BJ (cell line): ENCODE measurements at places on chromosomes 1 and 21.

GRCh38 chr1:26697978-26698849 is 2.4 kb downstream of the ARID1A start:
- peak; percentile 93 for DNase-seq

DNA sequence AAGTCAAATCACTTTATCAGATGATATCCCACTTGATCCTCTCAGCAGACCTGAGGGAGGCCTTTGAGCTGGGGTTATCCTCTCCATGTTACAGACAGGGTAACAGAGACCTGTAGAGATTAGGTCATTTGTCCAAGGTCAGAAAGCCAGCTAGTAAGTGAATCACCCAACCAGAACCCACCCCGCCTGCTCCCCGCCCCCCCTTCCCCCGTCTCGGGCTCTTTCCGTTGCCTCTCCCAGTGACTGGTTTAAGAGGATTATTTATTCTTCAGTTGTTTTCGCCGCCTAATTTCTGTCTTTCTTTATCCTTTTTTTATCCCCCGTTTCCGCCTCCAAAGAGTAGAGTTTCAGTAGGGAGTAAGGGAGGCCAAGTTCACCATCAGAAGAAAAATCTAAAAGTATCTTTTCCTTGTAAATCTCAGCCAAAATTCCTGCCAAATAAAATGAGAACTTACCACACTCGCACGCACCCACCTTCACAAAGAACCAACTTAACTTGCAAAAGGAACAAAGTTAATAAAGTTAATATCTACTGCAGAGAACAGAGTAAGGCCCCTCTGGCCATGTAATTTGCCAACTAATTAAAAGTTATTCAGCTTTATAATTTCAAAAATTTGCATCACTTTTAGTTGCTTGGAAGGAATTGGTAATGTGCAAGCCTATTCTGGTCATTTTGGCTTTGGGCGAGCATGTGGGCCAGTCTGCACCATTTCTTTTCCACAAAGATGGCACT is 76.8 kb upstream of the TRABD2B start:
- DNase-seq = no peak

DNA sequence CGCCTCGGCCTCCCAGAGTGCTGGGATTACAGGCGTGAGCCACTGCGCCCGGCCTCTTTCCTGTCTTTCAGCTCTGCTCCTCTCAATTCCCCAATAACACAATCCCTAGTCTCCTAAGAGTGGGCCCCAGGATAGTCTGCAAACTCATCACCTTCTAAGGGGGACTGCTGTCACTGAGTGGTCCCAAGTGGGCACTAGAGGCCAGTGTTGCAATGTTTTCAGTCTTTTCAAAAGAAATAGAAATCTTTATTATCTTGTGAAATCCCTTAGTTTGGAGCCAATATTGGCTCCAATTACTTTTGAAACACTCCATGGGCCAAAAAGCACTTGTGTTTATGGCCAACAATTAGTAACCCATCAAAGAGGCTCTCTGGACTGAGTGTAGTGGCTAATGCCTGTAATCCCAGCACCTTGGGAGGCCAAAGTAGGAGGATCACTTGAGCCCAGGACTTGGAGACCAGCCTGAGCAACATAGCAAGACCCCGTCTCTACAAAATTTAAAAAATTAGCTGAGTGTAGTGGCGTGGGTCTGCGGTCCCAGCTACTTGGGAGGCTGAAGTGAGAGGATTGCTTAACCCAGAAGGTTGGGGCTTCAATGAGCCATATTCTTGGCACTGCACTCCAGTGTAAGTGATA is 28.6 kb upstream of the ZNF697 start:
- DNase-seq = no peak

DNA sequence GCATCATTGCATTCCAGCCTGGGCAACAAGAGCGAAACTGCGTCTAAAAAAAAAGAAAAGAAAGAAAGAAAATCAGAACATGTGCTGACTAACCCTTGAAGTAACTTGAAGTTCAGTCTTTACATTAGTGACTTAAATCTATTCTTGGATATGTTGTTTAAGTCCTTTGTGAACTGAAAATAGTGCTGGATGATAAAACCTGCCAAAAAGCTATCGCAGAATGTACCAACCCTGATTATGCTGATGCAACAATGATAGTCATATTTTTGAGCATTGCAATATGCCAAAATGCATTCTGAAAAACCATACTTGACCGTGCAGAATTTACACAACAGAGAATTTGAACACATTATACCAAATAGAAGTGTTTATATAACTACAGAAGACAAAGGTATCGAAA is 30.7 kb downstream of the SHISAL2A start:
- DNase-seq = no peak

- DNase-seq = peak; percentile 92
Measured at GRCh38 chr1:24769656-24770651, 24.7 kb downstream of the CLIC4 start.

GRCh38 chr1:66747501-66747900 is 4.8 kb upstream of the DYNLT5 start:
- DNase-seq = peak; percentile 47

DNA sequence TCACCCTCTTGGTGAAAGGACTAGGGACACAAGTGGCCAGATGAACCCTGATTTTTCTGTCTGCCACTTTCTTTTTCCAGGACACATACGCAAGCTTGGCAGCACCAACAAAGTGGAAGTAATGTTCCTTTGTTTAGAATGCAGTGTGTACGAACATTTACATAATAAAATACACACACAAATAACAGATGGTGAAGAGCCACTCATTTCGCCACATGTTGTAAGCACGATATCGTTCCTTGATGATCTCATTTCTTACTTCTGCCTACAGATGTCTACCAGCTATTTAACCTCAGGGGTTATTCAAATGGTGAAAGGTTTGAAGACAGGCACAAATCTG is 670.2 kb upstream of the CXADR start:
- DNase-seq = no peak

- no peak for DNase-seq
Measured at GRCh38 chr1:53992085-53992874, 25.7 kb downstream of the LDLRAD1 start.
